ENCODE measurements at places on chromosomes 3 and 15.

GRCh38 chr15:70152070-70152480 is 54.4 kb upstream of the TLE3 start:
- DNase-seq, result no peak

- DNase-seq, result no peak
Observed at GRCh38 chr15:101068961-101069653, 149.9 kb downstream of the LRRK1 start.

DNA sequence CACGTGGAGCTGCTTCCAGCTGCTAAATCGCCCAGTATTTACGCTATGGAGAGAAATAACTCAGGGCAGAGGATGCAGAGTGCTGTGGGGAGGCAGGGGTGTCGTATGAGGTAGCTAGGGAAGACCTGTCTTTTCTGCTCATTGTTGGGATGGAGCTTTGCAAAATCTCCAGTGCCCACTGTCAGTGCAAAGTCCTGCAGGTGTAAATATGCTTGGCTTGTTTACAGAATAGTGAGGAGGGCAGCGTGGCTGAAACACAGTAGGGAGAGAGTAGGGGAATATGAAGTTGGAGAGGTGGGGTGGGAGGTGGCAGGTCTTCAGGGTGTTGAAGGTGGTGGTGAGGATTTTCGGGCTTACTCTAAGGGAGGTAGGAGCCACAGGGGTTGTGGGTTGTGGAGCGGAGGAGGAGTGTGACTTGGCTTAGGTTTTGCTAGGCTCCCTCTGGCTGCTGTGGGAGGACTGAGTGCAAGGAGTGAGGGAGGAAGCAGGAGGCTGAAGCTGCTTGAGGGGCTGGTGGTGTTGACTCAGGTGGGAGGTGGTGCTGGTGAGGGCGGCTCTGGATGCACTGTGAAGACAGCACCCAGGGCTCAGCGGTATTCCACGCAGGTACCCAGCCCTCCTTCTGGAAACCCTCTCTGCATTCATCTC is 125.7 kb downstream of the FBLN2 start:
- DNase-seq, result no peak

GRCh38 chr3:129123314-129124060 is 1.9 kb upstream of the RAB43 start:
- no peak for DNase-seq

DNA sequence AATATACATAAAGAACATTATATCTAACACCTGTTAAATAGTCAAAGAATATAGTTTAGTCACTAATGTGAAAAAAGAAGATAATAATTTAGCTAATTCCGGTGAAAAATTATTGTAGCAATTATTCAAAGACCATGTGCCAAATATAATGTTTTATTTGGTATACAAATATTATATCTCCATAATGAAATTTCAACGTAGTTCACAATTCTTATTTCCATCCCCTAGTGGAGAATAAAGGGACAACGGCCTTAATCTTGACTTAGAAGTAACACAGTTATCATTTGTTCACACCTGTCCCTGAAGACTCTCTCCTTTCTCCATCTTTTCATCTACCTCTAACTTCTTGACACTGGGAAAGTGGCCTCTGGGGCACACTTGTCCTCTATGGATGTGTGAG is 213.4 kb downstream of the ERC2 start:
- DNase-seq, result no peak

DNA sequence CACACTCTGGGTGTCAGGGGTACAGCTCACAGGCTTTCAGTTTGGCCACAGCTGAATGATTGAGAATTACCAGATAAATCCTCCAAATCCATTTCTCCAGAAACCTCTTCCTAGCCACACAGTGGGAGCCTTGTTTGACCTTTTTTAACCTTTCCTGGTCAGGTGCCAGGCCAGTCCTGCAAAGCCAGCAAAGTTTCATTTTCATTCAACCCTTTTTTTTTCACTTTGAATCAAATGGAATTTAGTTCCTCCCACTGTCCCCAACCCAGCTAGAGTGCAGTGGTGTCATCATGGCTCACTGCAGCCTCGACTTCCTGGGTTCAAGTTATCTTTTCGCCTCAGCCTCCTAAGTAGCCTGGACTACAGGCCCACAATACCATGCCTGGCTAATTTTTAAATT is 67.8 kb downstream of the NSUN3 start:
- no peak for DNase-seq

GRCh38 chr3:126535636-126536035 is 11.7 kb downstream of the CHST13 start:
- DNase-seq, result no peak

DNA sequence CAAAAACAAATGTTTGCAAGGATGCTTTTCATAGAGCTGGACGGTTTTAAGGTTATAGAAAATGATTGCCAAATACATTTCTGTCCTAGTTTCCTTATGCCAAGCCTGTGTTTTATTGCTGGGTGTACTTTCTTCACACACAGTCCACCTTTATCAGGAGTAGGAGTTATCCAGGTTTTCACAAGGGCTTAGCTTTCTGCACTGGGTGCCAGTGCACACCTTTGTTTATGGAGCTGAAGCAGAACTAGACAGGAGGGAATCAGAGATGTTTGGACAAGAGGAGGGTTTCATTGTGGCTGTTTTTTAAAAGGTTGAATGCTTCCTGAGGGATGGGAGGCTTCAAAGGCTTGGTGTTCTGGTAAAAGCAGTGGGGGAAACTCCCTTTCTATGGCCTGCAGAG is 29.5 kb upstream of the FAM3D start:
- no peak for DNase-seq

DNA sequence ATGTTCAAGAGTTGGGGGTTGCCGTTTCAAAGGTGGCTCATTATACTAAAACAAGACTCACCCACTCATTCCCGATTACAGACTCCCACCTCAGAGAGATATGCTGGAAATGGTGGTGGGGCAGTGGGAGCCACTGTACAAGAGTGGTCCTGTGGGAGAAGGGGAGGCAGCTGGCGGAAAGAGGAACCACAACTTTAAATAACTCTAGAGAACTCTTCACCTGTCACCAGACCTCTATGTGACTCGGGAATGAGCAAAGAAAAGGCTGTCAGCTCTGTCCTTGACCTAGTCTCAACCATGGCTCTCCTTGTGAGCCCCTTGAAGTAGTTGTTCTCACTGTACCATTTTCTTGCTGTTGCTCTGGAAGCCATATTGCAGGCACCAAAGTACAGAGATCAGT is 293.8 kb downstream of the CHST2 start:
- DNase-seq, result no peak

DNA sequence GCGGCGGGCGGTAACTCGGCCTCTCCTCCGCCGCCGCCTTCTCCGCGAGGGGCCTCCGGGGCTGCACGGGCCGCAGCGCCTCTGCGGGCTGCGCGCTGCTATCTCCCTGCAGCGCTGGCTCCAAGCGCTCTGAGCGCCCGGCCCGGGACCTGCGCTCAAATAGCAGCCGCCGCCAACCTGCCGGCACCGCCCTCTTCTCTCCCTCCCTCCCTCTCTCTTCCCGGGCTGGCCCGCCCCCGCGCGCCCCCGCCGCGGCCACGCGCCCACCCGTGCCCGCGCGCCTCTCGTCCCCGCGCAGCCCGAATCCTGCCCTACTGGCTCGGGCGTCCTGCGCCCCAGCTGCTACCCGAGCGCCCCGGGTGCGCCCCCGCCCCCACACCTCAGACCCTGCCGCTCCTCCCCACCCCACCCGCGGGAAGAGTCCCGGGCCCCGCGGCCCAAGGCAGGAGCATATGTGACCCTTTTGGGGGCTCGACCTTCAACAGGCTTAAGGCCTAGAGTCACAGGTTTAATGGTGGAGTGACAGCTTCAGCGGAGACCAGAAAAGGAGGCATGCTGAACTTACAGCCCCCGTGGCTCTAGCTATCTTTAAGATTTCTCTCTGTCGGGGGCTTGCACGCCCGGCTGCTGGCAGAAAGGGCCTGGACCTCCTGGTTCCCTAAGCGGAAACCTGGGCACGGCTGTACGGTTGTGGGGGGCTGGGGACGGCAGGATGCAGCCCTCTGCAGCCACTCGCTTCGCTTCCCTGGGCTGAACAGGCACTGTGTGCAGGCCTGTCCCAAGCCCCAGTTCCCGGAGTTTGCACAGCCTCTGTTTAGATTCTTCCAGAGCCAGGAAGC is at the start of gene CACNA2D2:
Gene CACNA2D2, minus strand, starts transcription at position 131 of the 839 bp plus-strand sequence. CDS start 211 bp downstream, outside the sequence.
- no peak for DNase-seq

GRCh38 chr3:48058091-48058490 is 41.9 kb upstream of the MAP4 start:
- no peak for DNase-seq

GRCh38 chr3:11592445-11593298 is 51.0 kb downstream of the VGLL4 start:
- DNase-seq, result no peak

GRCh38 chr15:54045397-54045796 is 67.2 kb downstream of the UNC13C start:
- DNase-seq, result no peak

DNA sequence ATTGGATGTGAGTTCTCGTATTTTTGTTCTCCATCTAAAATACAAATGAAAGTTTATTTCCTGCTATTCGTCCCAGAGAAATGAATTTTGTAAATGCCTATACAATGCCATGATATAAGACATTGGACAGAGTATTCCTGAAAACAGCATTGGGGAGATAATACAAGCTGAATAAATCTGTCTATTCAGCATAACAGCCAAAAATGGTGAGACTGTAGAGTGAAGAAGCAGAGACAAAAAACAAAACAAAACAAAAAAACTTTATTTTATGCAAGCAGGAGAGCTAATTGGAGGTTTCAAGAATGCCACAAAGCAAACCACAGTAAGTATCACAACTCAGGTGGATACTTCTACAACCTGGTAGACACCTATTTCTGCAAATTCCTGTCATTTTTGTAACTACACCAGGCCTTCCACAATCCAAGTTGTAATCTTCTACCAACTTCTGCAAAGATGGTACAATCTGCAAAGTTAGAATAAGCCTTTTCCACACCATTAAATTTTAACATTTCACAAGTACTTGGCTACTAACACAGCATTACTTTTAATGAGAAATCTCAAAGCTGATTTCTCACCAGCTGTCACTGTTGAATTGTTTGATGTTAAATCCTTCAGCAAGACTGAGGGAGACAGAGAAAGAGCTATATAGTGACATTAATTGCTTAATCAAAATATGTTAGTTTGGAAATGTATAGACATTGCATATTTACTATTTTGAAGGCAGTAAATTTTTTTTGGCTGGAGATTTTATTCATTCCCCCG is 163.1 kb downstream of the CLSTN2 start:
- DNase-seq, result no peak

GRCh38 chr3:71758091-71758490 is 4.4 kb downstream of the GPR27 start:
- no peak for DNase-seq

DNA sequence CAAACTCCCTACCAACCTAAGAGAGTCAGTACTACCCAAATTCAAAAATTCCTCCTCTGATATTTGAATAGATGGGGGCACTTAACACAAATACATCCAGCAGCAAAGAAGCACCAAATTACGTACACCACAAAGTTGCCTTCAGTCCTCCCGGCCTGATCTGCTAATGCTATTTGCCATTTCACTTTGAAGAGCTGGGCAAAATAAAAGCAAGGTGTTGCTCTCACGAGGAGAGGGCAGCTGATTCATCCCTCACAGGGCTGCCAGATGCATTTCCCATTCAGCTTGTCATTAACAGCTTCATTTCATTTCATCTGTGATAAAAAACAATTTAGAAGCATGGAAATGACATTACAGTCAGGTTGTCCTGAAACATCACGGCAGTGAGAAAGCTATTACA is 283.4 kb upstream of the VEPH1 start:
- DNase-seq, result no peak

DNA sequence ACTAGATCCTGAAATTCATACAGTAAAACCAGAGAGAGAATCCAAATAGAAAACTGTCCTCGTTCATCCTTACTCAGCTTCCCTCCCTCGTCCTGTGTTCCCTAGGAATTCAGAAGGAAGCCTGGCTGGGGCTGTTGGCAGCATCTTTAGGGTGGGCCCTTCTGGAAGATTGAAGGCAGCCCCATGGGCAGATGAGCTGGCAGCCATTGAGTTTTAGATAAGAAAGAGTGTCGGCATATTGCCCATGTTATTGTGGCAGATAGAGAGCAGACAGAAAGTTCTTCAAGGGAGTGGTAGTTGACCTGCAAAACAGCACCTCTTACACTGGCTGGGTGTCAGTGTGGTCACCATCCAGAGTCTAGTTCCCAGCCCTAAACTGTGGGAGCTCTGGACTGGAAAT is 23.5 kb downstream of the TMOD2 start:
- no peak for DNase-seq

GRCh38 chr15:95868970-95869369 is 461.5 kb upstream of the NR2F2 start:
- no peak for DNase-seq

- DNase-seq, result no peak
Observed at GRCh38 chr15:48643206-48643605, 2.3 kb downstream of the FBN1 start.

- no peak for DNase-seq
Observed at GRCh38 chr3:88987776-88988175, 119.6 kb upstream of the EPHA3 start.

DNA sequence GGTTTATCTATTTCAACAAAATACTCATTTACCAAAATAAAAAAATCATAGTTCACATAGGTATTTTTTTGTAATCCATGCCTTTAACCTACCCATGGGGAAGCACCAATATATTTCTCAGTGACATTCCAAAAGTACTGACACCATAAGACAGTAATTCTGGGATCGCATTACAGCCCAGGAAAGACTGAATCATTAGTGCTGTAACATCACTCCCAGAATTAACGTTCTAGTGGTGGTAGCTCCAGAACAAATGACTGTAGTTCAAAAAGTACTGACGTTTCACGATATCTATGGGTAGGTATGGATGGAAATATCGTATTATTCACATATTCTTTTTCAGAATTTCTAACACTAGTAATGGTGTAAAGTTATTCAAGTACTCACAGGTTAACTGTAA is 54.3 kb upstream of the NEK10 start:
- DNase-seq, result peak; percentile 50

- no peak for DNase-seq
Observed at GRCh38 chr3:96294143-96294542, 520.3 kb upstream of the EPHA6 start.

DNA sequence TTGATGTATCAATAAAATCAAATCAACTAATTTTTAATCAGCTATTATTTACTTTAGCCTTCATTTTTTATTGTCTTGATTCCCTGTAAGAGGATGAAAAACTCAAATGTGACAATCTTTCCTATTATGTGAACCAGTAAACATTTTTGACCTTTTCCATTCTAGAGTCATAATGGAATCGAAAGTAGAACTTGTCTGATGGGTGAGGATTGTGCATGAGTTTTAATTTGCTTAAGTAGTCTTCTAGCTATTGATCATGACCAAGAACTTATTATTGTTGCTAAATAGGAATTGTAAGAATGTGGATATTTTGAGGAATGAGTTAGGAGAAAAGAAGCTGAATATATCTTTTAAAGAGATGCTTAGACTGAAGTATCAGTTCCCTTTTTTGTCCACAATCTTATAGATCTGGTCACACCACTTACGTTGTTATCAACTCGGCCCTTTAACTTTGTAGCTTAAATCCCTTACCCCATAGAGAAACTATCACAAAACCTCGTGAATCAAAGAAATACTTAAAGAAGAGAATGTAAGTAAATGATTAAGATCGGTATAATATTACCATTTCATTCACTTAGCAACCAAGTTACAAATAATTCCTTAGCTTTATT is 147.3 kb downstream of the TP63 start:
- DNase-seq, result no peak
